ENCODE measurements at places on chromosomes 3 and 15.

DNA sequence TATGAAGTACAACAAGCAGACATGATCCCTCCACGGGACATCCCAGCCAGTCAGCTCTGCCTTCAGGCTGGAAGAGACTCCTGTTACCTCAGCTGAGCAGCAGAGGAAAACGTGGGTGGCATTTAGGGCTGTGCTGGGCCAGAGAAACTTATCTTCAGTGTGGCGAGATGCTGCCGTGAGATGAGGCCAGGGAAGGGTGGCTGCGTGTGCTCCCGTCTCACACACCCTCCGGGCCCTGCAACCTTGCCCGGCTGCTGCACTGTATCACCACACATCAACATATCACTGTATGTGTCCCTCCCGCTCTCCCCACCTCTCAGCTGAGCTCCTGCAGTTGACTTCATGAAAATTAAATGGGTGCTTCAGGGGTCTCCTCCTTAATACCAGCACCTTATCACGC lies 23.4 kb downstream of the BMF start:
- no peak for DNase-seq

GRCh38 chr15:87947560-87947959 lies 309.0 kb downstream of the NTRK3 start:
- no peak for DNase-seq

DNA sequence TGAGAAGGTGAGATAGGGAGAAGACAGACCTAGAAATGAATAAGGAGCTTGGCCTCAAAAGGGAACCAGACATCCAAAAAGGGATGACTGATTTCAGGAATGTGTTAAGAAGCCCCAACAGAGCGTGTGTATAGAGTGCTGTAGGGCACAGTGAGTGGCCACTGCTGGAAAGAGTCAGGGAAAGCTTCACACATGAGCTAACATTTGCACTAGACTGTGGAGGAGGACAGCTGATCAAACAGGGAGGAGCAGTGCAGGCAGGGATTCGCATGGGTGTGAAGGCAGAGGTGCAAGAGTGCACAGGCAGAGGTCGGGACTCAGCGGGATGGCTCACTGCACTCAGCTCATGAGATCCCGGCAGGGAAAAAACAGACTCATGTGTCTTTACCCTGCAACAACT lies 61.8 kb downstream of the NPTN start:
- DNase-seq = no peak

GRCh38 chr15:74387141-74387541 lies 19.7 kb upstream of the CYP11A1 start:
- DNase-seq = no peak

DNA sequence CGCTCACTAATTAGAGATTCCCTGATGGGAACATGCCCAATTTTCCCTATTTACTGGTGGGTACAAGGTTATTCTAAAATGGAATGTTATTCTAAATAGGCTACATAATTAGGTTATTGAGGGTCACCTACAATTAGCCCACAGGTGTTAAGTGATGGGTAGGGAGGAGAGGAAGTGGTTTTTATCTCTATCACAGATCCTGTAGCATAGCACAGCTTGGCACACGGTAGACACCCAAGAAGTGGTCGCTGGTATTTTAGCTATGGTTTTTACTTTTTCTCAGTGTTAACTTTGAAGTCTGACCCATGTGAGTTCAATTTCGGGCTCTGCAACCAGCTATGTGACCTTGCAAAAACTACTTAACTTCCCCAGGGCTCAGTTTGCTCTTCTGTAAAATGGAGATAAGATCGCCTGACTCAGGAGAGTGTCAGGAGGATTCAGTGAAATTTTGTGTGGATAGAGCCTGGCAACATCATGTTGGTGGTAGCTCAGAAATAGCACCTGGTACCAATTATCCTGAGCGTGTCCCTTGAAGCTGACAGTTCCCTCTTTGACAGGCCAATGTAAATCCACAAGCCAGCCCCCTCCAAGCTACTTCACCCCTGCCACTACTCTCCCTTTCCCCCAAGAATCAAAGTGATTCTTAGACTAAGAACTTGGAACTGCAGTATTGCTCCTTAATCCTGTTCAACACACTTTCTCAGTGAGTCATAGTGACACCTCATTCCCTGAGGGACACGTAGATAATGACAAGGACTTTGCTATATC lies 8.7 kb upstream of the LMCD1 start:
- no peak for DNase-seq

DNA sequence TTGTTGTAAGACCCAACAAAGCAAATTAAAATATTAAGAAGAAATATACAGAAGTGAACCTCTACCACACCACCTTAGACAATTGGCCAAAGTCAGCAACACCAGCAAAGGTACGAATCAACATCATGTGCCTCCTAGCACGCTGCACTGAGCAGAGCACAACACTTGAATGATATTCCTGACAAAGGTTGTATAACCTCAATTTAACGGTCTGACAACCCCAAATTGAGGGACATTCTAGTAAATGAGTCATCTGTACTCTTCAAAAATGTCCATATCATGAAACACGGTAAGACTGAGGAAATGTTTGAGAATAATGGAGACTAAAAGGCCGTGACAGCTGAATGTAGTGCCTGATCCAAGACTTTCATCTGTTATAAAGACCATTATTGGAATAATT lies 41.3 kb upstream of the TNFSF10 start:
- DNase-seq = no peak

- DNase-seq = no peak
These were observed 57.5 kb upstream of the EPHB1 start for GRCh38 chr3:134737516-134737915.

DNA sequence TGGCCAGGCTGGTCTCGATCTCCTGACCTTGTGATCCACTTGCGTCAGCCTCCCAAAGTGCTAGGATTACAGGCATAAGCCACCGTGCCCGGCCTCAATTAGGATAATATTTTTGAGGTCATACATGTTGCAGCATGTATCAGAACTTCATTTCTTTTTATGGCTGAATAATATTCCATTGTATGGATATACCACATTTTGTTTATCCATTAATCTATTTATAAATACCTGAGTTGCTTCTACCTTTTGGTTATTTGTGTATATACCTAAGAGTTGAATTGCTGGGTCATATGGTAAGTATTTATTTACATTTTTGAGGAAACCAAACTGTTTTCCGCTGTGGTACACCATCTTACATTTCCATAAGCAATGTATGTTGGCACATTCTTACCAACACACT lies 18.1 kb upstream of the PYGO1 start:
- no peak for DNase-seq

Measured in GM18507 (cell line).